ENCODE measurements at places on chromosomes 1 and 21.
A peak's percentile ranks its signal among the peaks of the same experiment; 100 is the strongest.

- DNase-seq = no peak
These were observed 1.5 kb upstream of the TINAGL1 start for GRCh38 chr1:31574749-31575368.

DNA sequence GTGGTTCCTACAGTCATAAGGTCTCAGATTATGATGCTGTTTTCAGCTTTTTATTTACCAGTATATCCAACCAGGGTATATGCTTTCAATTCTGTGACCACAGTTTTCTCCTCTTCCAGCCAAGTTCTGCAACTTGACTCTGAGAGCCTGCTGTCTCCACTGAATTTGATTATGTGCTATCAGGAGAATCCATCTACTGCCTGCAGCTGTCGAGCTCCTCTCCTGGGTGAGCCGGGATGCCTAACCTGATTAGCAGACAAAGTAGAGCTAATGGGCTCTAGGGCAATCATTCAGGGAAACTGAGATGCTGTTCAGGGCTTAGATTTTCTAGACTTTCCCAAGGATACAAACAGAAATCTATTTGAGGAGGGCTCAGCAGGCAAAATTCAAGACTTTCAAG, 271.5 kb upstream of the BEND5 start:
- DNase-seq = no peak

DNA sequence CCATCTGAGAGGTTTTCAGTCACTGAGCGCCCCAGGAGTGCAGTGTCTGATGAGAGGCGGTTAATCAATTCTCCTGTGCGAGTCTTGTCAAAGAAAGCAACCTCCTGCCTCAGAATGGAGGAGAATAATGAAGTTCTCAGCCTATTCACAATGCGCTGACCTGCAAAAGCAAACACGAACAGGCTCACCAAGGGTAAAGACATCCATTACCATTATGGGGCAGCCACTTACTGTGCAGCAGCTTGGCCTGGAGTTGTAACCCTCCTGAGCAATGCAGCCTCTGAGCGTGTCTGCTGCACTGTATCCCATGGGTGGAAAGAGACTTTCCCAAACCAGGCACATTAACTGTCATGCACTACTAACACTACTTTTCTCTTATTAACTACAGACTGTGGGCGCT, 11.0 kb downstream of the ABCB10 start:
- no peak for DNase-seq

DNA sequence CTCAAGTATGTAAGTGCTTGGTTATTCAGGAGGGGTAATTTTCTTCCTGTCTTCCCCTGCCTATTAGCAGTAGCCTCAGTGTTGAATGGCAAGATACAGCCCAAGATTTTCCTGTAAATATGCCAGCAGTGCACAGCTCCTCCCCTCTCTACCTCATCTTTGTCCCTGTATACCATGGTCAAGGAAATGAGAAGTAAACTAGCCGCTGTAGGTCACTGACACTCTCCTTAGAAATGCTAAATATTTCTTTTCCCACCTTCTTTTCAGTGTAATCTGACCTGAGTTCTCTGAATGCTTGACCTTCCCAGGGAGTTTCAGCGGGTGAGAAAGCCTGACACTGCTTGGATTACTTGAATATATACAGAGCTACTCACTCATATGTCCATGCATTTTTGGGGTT, 84.1 kb upstream of the ZNF326 start:
- no peak for DNase-seq

DNA sequence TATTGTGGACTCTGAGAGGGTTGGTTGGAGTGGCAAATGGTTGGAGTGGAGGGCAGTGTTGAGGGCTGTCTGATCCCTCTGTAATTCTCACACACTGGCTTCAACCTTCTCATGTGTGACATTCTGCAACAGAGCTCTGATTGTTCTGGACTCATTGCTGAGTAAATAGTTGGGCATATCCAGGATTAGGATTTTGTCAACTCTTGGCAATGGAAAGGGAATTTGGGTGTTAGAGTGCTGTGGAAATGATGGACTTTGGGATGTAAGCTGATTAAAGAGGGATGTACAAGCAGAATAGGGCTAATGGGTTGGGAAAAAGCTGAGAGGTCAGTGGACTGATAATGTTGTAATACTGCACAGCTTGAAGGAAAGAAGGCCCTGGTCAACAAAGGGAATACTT, 16.5 kb downstream of the TLCD4 start:
- DNase-seq = no peak

GRCh38 chr21:7917729-7918128, 2603.7 kb upstream of the TPTE start:
- DNase-seq = no peak

DNA sequence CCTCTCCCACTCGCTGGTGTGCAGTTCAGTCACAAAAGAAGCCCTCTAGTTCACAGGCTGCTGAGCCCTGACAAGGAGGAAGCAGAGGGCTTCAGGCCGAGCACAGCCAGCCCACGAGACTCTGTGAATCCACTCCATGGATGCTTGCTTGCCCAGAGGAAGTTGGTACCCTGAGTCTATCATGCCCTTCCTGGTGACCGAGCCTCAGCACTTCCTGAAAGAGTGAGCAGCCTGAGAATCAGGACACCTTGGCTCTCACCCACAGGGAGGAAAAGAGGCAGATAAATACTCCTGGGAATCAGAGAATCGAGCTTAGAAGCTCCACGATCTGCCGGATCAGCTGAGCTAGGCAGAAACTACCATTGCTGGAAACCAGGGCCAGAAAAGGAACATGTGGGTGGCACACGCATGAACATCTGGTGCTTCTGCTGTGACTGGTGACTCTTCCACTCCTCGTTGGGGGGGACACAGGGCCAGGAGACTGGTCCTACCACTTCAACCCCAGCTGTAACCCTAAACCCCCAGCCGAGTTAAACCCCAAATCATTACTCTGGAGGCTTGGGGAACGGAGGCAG, 376.3 kb upstream of the CAMK1G start:
- DNase-seq = no peak

GRCh38 chr1:56146449-56146848, 432.9 kb downstream of the PLPP3 start:
- DNase-seq = no peak

DNA sequence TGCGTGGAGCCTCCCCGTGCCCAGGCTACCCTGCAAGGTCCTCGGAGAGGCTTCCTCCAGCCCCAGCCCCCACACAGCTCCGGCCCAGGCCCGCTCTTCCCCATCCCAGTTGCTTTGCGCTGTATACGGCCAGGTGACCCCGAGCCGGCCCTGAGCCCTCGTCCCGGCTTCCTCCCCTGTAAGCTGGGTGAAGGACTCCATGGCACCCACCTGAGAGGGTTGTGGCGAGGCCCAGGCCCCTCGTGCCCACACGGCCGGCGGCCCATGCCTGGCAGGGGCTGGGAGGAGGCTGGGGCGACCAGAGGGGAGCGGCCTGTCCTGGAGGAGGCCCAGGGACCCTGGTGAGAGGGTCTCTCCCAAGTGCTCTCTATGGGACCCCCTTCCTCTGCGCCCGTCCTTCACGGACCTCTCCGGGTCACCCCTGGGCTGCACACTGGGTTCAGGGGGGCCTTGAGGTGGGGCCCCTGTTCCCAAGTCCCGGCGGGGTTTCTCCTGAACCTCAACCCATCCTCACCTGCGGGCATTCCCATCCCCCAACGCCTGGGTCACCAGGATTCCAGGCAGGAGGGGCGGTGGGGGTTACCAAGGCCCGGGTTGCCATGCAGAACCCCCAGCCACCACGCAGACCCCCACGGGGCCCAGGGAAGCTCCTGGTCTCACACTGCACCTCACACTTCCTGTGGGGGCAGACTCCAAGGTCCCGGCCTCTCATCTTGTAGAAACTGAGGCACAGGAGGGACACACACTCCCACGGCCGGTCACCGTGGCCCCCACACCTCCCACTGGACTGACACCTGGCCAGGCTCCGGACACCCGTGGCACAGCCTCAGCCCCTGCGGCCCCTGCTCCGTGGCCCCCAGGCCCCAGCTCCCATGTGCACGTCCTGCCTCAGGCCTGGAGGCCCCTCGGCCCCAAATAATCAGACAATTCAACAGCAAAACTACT, 25.2 kb downstream of the COL6A1 start:
- DNase-seq = no peak

- no peak for DNase-seq
These were observed 81.3 kb downstream of the SYF2 start for GRCh38 chr1:25150985-25151495.

DNA sequence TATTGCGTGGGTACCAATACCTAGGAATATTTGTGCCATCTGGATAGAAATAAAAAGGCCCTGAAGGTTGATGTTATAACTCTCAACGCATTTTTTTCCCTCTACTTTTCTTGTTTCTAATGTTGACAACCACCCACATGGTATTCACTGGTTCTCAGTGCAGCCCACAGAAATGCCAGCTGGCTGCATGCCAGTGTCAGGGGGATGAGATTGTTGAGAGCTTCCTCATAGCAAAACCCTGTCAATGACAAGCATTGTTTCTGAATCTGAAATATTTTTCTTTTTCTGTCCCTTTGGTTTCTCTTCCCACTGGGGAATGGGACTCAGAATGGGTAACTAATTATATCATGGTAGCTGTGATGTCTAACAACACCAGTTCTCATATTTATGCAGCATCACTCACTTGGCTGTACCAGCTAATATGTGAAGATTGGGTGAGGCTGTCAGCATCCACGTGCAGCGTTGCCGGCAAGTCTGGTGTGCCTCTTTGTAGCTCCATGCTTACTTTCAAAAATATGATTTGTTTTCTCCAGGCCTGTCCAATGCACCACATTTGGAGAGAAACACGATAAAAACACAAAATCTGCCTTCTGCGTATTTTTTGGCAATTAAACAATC, 284.6 kb downstream of the PTBP2 start:
- DNase-seq = no peak

- DNase-seq = no peak
These were observed 75.8 kb upstream of the DPH5 start for GRCh38 chr1:101101360-101101759.

GRCh38 chr1:216815260-216816131, 92.3 kb upstream of the ESRRG start:
- peak; percentile 87 for DNase-seq

GRCh38 chr1:107433635-107434360, 293.0 kb downstream of the NTNG1 start:
- DNase-seq = no peak

DNA sequence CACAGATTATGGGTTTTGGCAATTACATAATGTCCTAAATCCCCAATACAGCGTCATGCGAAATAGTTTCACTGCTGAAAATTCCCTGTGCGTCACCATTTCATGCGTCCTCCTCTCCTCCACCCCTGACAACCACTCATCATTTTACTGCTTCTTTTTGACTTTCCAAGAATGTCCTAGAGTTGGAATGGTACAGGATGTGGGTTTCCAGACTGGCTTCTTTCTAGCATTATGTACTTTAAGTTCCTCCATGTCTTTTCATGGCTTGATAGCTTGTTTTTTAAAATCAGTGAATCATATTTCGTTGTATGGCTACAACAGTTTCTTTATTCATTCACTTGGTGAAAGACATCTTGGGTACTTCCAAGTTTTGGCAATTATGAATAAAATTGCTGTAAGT, 7.4 kb downstream of the NBPF3 start:
- DNase-seq = no peak
